HepG2 (cell line): ENCODE measurements at places on chromosomes 4 and X. TPM values are rescaled to one million over a fixed set of nuclear protein-coding genes. Genes with fewer than 3 reads are reported as not detected.

HERC6 gene
- 0.50 TPM in 2 replicates for polyA plus RNA-seq

TCEAL1 gene
- polyA plus RNA-seq, result 9.4 and 11.2 TPM in 2 replicates

RAB39B gene
- 0.04 and 0.05 TPM in 2 replicates for polyA plus RNA-seq

ERAS gene
- 0.21 and 0.56 TPM in 2 replicates for polyA plus RNA-seq

HERC5 gene
- 0.08 and 0.13 TPM in 2 replicates for polyA plus RNA-seq

MAPK10 gene
- not detected in 2 replicates for polyA plus RNA-seq

- H3K4me3 ChIP-seq, result no peak overlapping the region
- no peak overlapping the region for H3K27ac ChIP-seq
- H3K27me3 ChIP-seq, result no peaks in the 10 kb centered on the region
Measured at GRCh38 chrX:8714164-8714563, 17.8 kb downstream of the ANOS1 start.

DNA sequence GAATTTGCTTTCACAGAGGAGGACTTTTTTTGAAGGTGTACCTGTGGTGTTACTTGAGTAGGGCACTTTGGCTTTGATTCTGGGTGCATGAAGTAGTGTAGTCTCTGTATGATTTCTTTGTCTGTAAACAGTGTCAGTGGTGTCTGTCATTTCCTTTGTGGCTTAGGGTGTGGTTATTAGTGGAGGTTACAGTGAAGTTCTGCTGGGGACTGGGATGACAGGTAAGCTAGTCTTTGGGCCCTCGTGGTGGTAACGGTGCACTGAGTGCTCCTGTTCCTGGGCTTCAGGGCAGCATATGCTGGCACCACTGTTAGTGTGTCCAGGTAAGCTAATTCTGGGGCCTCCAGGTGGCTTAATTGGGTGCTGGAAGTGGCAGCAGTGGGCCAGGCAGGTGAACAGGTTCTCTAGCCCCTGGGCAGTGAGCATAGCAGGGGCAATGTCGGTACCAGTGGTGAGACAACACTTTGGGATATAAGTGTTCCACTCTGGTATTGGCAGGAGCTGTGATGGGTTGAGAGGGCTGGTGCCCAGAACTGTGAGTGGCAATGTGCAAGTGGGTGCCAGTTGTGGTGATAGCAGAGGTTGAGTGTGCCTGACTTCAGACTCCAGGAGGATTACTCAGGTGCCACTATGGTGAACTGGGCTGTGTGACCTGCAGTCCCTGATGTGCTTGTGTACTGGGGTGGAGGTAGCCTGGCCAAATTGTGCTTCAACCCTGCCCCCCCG is 26.0 kb upstream of the VSIG1 start:
- no peak for DNase-seq
- H3K27ac ChIP-seq, result no peak overlapping the region
- H3K4me1 ChIP-seq, result no peaks in the 10 kb centered on the region
- H3K36me3 ChIP-seq, result no peaks in the 10 kb centered on the region

DNA sequence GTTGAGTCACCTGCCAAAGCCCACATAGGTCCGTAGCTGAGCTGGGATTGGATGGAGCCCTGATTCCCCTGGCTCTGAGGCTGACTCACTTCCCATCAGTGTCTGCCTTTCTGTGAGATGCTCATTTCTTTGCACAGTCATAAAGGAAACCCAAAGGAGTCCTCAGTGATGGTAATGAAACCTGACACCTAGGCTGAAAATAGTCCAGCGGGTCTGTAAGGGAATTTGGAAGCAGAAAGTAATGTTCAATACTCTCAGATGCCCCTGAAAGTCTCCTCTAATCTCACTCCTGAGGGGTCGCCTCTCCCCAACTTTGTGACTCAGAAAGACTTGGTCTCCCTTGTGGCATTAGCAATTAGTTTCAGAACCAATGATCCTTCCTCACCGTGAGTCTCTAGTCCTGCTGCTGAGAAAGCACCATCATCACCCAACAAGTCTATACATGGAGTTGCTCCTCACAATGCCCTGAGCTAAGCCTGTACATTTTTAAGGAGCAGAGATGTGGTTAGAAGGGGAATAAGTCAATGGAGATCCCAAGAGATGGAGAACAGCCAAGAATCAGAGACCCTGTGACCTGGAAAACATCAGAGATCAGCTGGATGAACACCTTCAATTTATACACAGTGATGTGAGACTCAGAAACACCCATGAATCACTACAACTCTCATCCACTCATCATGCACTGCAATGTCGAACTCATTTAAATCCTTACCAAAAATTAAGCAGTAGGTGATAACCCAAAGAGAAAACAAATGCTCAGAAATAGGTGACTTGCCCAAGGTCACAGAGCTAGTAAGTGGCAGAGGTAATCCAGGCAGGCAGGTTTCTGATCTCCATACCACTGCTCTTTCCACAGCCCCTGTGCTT is 219.0 kb upstream of the CPEB2 start:
- H3K27ac ChIP-seq, result no peak overlapping the region
- H3K27me3 ChIP-seq, result no peaks in the 10 kb centered on the region
- no peaks in the 10 kb centered on the region for H3K36me3 ChIP-seq

DNA sequence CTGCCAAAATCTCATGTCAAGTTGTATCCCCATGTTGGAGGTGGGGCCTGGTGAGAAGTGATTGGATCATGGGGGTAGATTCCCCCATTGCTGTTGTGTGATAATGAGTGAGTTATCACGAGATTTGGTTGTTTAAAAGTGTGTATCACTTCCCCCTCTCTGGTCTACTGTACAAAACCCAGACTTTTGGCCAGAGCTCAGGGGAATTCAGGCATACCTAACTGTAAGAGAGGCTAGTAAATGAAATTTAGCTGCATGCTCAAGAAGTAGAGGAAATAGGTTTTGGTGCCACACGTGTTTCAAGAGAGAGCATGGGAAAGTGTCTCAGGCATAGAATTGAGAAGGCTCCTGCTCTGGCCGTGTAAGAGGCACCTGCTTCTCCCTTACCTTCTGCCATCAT is 190.5 kb upstream of the GALNTL6 start:
- no peaks in the 10 kb centered on the region for H3K36me3 ChIP-seq
- no peaks in the 10 kb centered on the region for H3K27me3 ChIP-seq
- no peaks in the 10 kb centered on the region for H3K4me1 ChIP-seq
- H3K4me3 ChIP-seq, result no peak overlapping the region
- no peak overlapping the region for H3K27ac ChIP-seq

- H3K27ac ChIP-seq, result no peak overlapping the region
- H3K4me1 ChIP-seq, result no peaks in the 10 kb centered on the region
- no peak overlapping the region for H3K4me3 ChIP-seq
- no peaks in the 10 kb centered on the region for H3K36me3 ChIP-seq
- no peaks in the 10 kb centered on the region for H3K27me3 ChIP-seq
Measured at GRCh38 chr4:147360301-147360700, 120.6 kb upstream of the EDNRA start.

- H3K36me3 ChIP-seq, result no peaks in the 10 kb centered on the region
- peaks cover 29% of the 10 kb centered on the region; the same call in 2 of the 3 replicates for H3K27me3 ChIP-seq
- no peak for DNase-seq
- no peaks in the 10 kb centered on the region for H3K4me1 ChIP-seq
Measured at GRCh38 chr4:15930314-15930713, 8.2 kb downstream of the FGFBP1 start.

DNA sequence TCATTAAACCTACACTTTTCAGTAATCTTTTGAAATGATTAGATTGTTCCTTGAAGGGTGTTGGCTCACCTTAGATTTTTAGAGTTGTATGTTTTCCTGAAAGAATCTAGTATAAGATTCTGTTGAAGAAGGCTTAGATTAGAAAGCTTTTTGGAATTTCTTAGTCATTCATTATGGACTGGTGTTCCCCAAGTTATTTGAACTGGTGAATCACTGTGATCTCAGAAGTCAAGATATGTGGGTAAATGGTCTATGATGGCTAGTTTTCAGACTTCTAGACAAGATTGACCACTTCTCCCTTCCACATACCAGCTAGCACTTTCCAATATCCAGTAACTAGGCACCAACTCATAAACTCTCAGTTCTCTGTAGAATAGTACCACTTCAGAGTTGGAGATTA is 138.1 kb downstream of the KDM6A start:
- H3K4me1 ChIP-seq, result no peaks in the 10 kb centered on the region
- no peak overlapping the region for H3K27ac ChIP-seq
- no peaks in the 10 kb centered on the region for H3K27me3 ChIP-seq

DNA sequence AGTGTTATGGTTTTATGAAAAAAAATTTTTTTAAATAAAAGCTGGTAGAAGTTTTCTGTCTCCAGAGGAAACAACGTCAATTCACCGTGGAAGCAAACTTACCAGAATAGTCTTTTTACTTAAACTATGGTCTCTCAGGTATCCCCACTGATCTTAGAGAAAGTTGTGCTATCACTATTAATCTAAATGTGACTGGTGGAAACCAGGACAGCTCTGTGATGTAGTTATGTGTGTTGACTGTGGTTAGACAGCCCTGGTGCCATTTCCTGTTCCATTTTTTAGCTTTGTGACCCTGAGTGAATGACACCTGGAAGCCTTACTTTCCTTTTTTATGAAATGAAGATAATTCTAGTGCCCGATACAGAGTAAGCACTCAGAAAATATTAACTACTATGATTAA is 111.8 kb upstream of the HUWE1 start:
- no peak overlapping the region for H3K27ac ChIP-seq
- H3K27me3 ChIP-seq, result no peaks in the 10 kb centered on the region
- H3K4me3 ChIP-seq, result no peak overlapping the region
- H3K36me3 ChIP-seq, result no peaks in the 10 kb centered on the region

GRCh38 chr4:3385711-3386420 is 55.9 kb upstream of the HGFAC start:
- DNase-seq, result no peak
- no peaks in the 10 kb centered on the region for H3K27me3 ChIP-seq
- peak overlapping the region; percentile 60 for H3K4me3 ChIP-seq
- H3K36me3 ChIP-seq, result peaks cover 2% of the 10 kb centered on the region

DNA sequence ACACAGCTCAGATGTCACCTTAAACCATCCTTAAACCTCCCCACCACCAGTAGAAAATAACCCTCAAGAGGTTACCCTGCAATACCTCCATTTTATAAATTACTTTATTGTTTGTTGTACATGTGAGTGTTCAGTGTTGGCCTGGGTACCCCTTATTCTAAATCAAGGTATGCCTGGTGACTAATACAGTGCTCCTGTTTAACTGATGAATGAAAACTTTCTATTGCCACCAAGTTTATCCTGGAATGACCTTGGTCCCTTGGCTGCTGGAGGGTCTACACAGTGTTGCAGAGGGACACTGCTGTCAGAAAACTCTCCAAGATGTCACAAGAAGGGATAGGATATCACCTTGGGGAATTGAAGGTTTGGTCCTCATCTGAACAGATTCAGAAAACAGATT is 7.3 kb upstream of the TXLNG start:
- no peak for DNase-seq
- peak overlapping the region; percentile 43 for H3K27ac ChIP-seq
- no peak overlapping the region for H3K4me3 ChIP-seq
- H3K36me3 ChIP-seq, result no peaks in the 10 kb centered on the region
- no peaks in the 10 kb centered on the region for H3K27me3 ChIP-seq
- H3K4me1 ChIP-seq, result peaks cover 46% of the 10 kb centered on the region

GRCh38 chrX:69031181-69031580 is 134.1 kb downstream of the PJA1 start:
- no peak overlapping the region for H3K27ac ChIP-seq
- H3K4me1 ChIP-seq, result peaks cover 17% of the 10 kb centered on the region; the same call in 1 of the 2 replicates
- peak; percentile 6 for DNase-seq
- H3K4me3 ChIP-seq, result no peak overlapping the region
- no peaks in the 10 kb centered on the region for H3K27me3 ChIP-seq

- no peak overlapping the region for H3K27ac ChIP-seq
- DNase-seq, result peak; percentile 61
- H3K4me3 ChIP-seq, result no peak overlapping the region
- H3K27me3 ChIP-seq, result no peaks in the 10 kb centered on the region
- H3K36me3 ChIP-seq, result no peaks in the 10 kb centered on the region
- H3K4me1 ChIP-seq, result peaks cover 13% of the 10 kb centered on the region
Measured at GRCh38 chr4:148431401-148431800, 10.8 kb downstream of the NR3C2 start.

GRCh38 chrX:120408168-120408567 is 46.3 kb downstream of the ATP1B4 start:
- H3K4me3 ChIP-seq, result no peak overlapping the region
- H3K27ac ChIP-seq, result no peak overlapping the region
- no peaks in the 10 kb centered on the region for H3K4me1 ChIP-seq
- no peaks in the 10 kb centered on the region for H3K27me3 ChIP-seq
